Stimulated activated CD8-positive, alpha-beta memory T cell treated with anti-CD3 and anti-CD28 coated beads, Interleukin-7, amount 100 ng/mL, for 1 hour (primary cell): ENCODE measurements at places on chromosomes 2 and 18.

DNA sequence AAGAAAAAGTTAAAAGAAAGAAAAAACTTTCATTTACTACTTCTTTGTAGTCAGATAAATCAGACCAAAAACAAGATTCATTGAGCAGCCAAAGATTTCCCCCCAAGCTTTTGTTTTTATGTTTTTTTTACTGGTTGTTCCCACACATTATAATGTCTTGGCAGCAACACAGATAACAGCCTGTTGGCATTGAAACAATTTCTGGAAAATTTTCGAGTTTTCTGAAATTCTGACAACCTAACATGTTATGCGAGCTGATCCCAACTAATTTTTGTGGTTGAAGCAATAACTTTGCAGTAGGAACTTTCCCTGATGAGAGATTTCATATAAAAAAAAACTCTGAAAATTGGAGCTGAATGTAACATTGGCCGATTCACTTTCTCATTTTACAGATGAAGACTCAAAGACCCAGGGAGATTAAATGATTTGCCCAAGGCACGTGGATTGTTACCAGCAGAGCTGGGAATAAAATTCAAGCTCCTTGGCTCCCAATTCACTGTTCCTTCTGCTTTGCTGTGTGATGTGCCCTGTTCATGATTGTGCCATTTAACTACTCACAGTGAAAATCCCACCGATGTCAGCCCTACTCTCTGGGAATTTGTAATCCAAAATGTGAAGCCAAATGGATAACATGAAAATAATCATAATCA, 167.5 kb downstream of the GRB14 start:
- DNase-seq = no peak

DNA sequence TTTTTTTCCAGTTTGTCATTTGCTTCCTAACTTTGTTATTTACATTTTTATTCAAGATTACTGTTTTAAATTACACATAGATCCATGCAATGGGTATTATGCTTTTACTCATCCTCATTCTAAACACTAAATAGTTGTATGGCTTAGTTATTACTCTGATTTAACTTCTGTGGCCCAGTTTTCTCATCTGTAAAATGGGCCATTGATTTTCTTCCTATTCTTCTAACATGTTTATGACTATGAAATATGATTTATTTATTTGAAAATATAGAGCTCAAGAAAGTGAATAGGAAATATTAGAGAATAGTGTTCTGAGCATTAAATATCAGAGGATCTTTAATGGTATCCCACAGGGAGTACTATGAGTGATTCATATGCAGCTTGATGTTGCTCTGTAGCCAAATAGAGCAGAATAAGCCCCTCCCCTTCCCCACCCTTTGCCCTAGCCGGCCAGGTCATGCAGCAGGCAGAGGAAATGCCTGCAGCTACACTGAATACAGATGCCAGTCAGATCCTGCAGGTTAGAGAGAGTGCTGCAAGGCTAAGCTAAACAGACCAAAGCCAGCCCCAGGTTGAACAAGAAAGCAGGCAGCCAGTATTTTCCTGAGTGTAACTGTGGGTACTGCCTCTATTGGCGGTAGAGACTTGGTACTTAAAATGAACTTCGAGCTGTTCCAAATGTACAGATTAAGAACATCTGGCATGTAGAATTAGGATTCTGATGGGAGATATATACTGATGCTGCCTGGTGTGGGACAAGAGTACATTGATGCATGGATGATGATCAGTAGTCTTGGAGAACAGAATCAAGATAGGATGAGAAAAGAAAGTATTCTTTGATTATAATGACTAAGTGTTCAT, 11.7 kb upstream of the ACYP2 start:
- DNase-seq = no peak

DNA sequence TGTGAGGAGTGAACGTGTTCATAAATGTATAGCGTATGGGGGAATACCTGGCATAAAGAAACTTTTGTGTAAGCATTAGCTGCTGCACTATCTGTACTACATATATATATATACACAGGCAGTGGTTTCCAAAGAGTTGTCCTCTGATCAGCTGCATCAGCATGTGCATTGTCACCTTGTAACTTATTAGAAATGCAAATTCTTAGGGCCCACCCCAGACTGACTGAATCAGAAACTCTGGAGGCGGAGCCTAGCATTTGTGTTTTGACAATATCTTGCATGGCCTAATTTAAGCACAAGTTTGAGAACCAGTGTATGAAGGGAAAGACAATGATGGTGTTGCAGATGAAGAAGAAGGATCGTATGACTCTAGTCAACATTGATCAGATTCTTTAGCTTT, 299.5 kb downstream of the CCDC102B start:
- DNase-seq = no peak

GRCh38 chr2:236600892-236601291, 31.3 kb downstream of the ACKR3 start:
- DNase-seq = no peak

DNA sequence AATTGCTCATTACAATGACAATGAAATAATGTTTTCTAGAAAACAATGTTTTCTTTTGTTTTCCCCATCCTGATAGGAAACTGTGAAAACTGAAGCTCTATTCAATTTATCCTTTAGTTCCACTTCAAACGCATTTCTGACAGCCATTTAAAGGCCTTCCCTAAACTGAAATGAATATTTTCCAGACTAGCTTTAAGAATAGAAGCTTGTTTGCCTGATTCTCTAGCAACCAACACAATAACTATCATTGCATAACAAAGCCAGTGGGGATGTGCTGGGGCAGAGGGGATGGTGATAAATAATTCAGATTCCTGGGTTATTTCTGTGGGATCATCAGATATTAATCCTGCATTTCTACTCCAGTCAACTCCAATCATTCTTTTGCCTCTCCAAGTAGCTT, 427.1 kb downstream of the RND3 start:
- no peak for DNase-seq

GRCh38 chr18:79508565-79509535, 113.1 kb downstream of the NFATC1 start:
- DNase-seq = no peak

- DNase-seq = no peak
Observed at GRCh38 chr18:48947092-48947491, 3.7 kb downstream of the SMAD7 start.

GRCh38 chr2:46122318-46122976, 174.8 kb upstream of the EPAS1 start:
- DNase-seq = no peak

DNA sequence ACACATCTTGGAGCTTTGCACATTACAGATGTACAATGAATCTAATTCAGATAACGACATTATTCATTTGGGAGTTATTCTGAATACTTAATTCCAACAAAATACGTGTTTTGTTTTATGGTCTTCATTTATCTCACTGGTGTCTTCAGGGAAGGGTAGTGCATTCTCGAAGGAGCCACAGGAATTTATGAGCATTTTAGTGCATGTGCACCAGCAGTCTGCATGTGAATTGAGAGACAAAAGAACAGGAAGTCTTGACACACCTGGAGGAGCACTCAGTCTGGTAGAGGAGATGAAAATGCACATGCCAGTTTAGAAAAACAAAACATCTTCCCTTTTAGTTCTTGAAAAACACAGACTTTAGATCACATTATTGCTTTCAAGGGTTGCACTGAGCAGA, 228.7 kb downstream of the LRATD1 start:
- DNase-seq = no peak

DNA sequence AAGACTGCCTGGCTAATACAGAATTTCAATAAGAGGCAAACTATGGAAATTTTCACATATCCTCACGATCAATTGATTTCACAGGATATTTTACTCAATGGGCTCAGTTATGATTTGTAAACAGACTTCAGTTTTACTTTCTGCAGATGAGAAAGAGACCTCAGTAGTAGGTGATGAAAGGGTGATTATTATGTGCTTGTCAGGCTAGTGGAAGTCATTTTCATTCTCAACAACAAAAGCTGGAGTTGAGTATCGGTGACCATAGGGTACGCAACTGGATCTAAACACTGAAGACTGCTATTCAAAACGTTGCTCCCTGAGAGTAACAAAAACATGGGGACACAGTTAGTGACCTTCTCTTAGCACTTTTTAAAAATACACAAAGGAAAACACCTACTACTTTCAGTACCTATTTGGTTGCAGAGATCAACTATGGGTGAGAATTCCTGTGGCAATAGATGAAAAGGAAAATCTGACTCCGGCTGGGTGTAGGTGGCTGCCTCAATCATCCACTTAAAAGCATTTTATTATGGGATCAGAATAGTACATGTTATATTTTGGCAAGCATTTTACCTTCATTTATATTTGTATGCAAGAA, 126.2 kb upstream of the VRK2 start:
- no peak for DNase-seq

DNA sequence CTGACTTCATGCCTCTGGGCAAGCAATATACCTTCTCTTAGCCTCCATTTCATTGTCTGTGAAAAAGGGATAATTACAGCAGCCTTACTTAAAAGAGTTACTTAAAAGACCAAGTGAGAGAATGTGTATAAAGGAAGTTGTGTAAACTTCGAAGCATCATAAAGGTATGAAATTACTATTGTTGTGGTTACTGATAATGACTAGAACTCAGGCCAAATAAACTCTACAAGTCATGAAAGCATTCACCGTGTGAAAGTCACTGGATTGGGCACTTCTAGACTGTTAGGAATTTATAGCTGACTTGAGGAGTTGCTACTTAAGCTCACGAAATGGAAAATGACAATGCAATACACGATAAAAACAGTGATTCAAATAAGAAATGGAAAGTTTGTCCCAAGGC, 67.4 kb upstream of the HAAO start:
- no peak for DNase-seq

DNA sequence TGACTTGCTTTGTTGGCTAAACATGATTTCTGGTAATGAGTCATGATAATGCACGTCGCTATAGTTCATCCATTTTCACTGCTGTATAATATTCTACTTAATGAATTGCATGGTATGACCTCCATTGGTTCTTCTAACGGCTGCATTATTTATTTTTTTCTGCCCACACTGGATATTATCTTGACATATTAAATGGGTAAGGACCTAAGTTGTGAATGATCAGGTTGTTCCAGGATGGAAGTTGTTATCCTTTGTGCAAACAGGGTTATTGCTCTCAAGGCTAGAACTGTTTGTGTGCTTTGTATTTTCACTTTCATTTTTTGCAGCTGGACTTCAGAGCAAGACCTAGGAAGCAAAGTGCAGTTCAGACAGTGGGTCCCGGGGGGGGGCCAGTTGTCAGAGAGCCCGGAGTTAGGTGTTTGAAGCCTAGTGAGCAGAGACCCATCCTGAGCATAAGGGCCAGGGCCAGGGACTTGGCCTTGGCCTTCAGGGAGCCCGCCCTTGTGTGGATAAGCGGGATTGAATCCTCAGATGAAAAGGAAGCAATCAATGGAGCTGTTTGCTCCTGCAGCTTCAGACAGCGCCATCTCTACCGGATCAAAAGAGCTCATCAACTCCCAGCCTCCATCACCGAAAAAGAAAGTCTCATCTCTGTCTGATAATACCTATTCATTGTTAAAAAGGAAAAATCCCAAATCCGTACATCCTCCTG, 48.2 kb downstream of the AGAP1 start:
- no peak for DNase-seq

DNA sequence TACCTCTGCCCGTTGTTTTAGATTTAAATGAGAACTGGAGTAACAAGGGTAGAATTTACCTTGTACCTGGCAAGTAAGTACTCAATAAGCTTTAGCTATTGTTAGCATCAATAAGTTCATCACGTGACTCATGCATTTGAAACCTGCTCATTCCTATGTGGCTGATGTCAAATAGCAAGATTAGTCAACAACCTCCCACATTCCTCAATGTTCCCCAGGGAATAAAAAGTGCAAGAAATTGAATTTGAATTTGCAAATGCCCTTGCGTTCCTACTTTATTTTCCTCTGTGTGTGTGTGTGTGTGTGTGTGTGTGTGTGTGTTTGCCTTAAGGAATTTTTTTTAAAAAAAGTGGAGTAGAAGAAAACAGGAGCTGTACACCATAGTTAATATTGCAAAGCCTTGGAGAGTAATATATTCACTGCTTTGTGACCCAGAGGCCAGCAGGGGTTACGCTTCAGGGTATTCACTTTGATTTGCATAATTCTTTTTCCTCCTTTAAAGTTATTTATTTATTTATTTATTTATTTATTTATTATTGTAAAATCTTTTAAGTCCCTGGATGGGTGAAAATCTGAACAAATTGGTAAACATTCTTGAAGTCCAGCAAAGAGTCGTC, 43.9 kb upstream of the DNAH7 start:
- DNase-seq = no peak

DNA sequence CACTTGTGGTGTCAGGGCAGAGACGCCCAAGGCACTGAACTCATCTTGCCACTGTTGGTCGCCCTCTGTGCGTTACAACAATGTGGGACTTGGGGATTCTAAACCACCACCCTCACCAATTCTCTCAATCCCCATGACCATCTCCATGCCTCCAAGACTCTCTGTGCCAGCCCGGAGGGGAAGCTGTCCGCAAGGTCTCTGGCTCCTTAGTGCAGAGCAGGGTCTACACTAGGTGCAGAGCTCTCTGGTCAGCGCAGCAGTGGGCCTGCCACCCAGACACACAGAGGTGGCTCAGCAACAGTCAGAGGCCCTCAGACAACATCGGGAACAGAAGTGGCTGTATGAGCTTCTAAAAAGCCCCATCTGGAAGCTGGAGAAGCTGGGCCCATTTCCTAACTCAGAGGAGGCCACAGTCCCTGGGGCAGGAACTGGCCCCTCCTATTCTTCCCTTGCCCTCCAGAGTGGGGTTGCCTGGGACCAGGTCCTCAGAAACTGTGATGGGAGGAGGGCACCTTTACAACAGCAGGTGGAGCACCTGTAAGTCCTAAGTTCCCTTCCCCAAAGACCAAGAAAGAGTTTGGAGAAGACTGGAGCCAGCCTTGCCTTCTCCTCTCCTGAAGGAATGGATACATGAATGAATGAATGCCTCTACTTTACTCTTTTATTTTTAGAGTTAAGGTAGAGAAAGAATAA, 37.7 kb downstream of the SERTAD2 start:
- DNase-seq = no peak

GRCh38 chr18:12417687-12418086, 10.0 kb downstream of the PRELID3A start:
- no peak for DNase-seq

DNA sequence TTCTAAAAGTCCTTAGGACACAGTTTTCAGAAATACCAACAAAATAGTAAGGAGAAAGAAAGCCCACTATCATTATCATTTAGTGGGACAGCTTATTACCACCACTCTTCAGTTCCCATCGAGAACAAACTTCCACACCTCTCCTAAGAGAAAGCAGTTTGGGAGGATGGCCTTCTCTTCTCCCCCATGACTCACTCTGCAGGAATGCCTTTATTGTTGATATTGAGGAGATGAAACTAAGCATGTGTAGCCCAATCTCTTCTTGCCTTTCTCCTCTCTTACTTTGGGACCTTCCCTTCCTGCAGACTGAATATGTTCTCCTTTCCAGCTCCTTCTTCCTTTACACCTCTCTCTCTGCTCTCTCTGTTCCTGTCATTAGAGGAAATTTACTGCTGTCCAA, 30.0 kb upstream of the ERMN start:
- no peak for DNase-seq

GRCh38 chr2:203693242-203693879, 13.1 kb upstream of the CD28 start:
- DNase-seq = no peak
